ENCODE measurements at places on chromosomes 2 and 18.

DNA sequence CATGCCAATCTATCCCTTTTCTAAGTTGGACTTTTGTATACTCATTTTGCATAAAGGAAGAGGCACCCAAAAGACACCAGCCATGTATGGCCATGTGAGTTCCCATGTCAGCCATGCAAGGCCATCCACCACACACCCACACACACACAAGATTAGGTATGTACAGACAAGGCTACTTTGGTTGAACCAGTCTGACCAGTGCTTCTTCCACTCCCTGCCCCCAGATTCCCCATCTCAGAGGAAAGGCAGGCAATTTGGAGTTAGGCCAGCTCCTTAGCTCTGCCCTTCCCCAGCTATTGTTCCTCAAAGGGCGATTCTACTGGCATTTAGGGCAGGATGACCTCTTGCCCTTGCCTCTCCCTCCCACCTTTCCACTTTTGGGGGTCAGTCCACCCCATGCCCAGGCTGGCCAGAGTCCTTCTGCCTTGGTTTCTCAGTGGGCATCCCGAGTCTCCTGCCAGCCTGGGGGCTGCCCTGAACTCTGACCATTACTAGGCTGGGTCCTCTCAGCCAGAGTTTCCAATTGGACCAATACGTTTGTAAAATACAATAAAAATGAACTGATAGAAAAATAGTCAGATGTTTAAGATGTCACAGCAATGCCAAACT lies 101.1 kb downstream of the ZBTB7C start:
- no peak for DNase-seq

DNA sequence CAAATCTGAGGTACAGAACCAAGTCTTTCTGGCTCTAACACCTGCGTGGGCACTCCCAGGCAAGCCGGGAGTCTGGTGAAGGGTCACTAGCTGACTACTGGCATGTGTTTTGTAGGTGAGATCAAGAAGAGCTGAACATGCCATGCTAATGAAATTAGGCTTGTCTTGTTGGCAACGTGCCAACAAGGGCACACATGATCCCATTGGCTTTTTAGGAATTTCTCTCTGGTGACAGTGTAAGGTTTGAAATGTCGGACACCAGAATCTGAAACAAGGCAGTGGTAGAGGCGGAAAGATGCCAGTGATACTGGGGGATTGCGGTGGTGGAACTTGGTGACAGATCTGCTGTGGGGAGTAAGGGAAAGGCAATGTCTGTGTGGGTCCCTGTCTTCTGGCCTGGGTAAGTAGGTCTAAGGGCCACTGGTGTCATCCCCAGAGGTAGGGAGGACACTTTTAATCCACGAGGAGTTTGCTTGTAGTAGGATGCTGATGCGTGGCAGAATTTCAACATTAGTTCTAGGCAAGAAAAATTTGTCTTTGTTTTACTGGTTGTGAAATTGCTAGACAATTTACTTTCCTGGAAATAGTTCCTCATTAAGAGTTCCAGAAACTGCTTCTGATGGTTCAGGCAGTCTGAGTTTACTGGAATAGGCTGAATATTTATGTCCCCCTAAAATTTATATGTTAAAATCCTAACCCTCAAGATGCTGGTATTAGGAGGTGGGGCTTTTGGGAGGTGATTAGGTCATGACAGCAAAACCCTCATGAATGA lies 52.6 kb upstream of the ACMSD start:
- DNase-seq = no peak

- DNase-seq = no peak
Measured at GRCh38 chr2:241489088-241489487, 19.3 kb downstream of the STK25 start.

- no peak for DNase-seq
Measured at GRCh38 chr2:119421304-119421703, 10.3 kb upstream of the TMEM37 start.

DNA sequence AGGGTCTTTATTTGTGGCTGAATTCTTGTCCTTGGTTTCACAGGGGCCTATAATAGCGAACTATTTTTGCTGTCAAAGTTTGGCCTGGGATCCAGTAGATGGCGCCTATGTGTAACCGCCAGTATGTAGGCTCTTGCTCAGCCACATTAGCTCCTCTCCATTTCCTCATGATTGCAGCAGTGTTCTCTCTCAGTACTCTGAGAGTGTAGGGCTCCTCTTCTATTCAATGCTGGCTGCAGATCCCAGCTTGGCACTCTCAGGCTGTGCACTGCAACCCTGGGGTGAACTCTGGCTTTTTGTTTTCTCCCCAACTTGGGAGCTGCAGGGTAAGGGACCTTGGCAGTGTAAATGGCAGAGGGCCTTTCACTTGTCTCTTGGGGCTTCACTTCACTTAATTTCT lies 344.6 kb upstream of the CHAC2 start:
- DNase-seq = peak; percentile 95

- DNase-seq = no peak
Measured at GRCh38 chr18:58776084-58776483, 88.6 kb upstream of the ZNF532 start.

DNA sequence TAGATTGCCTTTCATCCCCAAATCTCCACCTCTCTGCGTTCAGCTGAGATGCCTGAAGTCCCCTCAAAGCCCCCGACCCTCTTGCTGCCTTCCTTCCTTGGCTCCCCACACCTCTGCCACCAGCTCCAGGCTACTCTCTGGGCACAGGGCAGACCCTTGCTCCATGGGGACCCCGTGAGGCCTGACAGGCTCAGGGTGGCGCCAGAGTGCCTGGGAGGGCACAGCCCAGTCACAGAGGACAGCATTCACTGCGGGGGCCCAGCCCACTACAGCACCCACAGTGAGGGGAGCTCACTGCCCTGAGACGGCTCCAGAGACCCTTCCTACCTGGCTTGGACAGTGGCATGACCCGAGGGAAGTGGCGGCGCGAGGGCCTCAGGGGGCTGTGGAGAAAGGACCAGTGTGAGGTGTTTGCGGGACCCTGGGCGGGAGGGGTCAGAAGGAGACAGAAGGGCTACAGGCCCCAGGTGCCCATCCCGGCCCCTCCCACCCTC lies 51.0 kb downstream of the AQP12A start:
- DNase-seq = no peak

DNA sequence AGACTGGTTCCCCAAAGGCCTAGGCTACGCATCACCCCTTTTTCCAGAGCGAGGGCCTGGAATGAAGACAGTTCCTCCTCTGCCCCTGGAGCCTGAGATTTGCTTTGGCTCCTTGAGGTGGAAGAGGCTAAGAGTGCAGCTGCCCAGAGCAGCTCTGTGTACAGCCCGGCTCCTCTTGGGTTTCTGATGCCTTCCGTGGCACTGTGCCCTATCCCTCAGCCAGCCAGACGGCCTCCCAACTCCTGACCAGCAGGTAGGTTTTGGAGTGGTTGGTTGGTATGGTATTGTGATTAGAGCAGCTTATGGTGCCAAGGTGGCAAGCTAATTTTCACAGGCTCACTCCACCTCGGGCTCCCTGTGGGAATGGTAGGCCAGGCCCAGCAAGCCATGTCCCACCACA lies 112.2 kb downstream of the TANC1 start:
- no peak for DNase-seq

- DNase-seq = no peak
Measured at GRCh38 chr2:69997015-69997830, 35.8 kb upstream of the ASPRV1 start.

DNA sequence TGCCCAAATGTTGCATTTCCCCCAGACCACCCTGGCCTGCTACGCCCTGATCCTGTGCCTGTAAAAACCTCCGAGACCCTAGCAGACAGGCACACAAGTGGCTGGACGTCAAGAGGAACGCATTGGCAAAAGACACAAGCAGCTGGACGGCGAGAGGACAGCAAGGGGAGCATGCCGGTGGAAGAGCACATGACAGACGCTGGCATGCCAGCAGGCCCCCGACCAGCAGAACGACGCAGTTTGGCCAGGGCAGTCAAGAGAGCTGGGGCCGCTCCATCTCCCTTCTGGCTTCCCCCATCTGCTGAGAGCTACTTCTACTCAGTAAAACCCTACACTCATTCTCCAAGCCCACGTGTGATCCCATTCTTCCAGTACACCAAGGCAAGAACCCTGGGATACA lies 42.1 kb downstream of the SAP130 start:
- no peak for DNase-seq

DNA sequence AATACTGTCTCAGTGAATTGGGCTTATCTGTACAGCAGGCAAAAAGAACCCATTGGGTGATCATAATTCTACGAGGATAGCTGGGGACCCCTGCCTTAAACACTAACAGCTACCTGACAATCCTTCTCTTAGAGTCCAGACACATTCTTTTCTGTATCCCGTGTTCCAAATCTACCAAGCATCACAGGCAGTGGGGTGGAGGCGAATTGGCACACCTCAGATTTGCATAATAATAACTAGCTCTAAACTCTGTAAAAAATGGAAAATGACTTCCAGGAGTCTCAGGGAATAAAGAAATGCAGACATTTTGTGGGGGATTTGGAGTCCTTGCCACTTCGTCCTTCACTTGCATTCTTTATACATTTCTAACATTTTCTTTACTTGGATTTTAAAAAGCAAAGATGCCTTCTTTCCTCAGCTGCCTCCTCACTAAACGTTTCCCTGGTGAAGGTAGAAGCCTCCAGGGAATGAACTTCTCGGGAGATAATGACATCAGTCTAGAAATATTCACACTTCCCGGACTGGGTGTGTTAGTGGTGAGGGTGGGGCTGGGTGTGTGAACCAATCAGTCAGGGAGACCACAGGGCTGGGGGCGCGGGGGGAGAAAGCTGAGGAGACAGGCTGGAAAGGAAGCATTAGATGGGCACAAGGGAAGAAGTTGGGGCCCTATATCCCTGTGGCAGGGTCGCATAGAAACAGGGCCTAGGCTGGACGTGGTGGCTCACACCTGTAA lies 59.1 kb upstream of the BOD1L2 start:
- DNase-seq = no peak

GRCh38 chr18:27004056-27004829 lies 138.7 kb upstream of the AQP4 start:
- no peak for DNase-seq

- DNase-seq = no peak
Measured at GRCh38 chr18:66582211-66582610, 21.7 kb downstream of the CDH19 start.

- DNase-seq = no peak
Measured at GRCh38 chr18:23779696-23780303, 90.5 kb downstream of the LAMA3 start.

GRCh38 chr18:49193897-49194296 lies 243.1 kb upstream of the SMAD7 start:
- DNase-seq = no peak
